ENCODE measurements at places on chromosomes 7 and 10.

DNA sequence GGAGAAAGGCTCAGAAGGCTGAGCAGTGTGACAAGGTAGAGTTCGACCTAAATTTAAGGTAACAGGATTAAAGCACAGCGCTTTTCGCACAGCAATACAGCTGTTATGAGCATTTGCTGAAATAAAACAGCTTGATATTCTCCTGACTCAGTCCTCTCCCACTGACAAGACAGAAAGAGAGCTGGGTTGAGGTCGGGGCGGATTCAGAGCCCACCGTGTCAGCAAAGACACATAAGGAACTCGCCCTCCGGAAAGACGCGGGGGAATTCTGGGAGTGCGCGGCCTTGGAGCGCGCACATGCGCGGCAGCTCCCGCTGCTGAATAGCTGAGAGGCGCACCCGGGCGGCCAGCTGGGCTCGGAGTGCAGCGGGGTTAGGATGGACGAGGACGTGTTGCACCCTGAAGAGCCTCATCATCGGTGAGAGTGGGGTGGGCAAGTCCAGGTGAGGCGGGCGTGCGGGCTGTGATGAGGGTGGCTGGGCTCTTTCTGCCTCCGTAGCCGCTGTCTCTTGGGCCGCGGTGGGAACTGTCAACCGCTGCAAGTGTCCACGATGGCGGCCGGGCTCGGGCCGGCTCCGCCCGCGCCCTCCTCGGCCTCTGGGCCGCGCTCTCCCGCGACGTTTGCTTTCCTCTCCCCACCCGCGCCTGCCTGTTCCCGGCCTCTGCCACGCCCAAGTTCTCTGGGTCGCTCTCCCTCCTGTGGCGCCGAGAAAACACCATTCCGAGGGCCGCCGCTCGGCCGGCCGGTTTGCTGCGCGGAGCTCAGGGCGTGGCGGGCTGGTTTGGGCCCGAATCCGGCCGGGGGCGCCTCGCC lies 120.6 kb downstream of the LYZL1 start:
- peak; percentile 70 for DNase-seq

- peak; percentile 77 for DNase-seq
These were observed 50.4 kb downstream of the CPEB3 start for GRCh38 chr10:92240289-92241157.

DNA sequence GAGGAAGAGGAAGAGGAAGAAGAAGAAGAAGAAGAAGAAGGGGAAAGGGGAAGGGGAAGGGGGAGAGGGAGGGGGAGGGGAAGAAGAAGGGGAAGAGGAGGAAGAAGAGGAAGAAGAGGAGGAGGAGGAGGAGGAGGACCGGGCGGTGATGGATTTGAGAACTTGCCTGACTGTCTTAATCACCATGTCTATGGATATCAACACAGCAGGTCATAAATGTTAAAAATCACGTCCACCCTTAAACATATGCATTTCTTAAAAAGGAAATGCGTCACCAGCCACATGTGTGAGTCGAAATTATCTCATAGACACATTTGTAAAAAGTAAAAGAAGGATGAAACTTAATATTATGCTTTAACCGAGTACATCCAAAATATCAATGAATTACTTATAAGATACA lies 42.1 kb upstream of the INSIG1 start:
- DNase-seq = no peak

DNA sequence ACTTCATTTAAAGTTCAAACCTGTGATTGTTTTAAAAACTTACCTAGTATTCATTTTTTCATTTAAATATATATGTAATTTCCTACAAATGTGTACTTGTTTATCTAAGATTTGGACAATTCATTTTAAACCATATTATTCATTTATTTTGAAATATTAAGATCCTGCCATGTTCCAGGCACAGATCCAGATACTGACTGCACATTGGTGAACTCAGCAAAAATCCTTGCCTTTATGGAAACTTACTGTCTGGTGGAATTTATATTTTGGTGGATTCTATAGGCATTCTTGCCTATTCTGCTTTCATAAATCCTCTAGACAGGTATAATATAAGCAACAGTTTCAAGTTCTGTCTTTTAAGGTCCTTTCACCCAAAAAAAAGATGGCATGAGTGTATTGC lies 48.3 kb upstream of the RPA3 start:
- DNase-seq = no peak

GRCh38 chr7:2559283-2559950 lies 638 bp downstream of the IQCE start:
- DNase-seq = no peak

DNA sequence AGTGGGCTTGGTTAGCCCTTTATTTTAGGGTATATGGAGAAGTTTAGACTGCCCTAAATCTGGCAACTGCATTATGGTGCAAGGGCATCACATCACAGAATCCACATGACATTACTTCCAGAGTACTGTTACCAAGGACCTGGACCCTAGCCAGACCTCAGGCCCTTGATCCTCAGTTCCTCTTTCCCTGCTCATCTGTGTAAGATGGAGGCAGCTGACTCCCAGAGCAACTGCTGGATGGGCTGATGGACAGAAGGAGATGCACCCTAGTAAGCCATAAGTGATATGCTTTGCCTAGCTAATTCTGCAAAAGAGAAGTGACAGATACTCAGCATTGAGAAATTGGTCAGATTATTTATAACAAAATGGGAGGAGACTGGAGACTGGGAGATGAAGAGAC lies 131.7 kb downstream of the DYNC1I1 start:
- DNase-seq = peak; percentile 14

DNA sequence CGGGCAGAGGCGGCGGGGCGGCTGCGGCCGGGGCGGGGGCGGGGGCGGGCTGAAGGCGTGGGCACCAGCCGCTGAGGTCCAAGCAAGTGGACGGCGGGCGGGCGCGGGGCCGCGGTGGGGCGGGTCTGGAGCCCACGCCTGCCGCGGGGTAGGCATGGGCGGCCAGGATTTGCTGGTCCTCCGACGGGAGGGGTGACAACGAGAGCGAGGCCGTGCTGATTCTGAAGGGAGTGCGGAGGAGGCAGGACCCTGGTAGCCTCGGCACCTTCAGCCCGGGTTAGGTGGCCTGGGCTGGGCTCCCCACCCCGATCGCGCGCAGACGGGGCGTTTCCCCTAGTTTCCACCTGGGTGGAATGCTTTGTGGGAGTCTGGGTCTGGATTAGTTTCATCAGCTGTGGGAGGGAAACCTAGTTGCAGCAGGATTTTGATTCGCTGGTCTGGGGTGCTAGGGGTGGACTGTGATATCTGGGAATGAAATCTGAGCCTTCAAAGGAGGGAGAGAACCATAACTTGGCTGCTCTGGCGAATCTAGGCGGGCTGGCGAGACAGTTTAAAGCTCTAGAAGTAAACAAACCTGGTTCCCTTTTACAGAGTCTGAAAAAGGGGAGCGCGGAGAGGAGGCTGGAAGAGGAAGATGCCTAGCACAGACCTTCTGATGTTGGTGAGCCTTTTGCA lies 609 bp downstream of the SGPL1 start:
- peak; percentile 54 for DNase-seq

- no peak for DNase-seq
These were observed 265.6 kb upstream of the NPVF start for GRCh38 chr7:25493805-25494366.

DNA sequence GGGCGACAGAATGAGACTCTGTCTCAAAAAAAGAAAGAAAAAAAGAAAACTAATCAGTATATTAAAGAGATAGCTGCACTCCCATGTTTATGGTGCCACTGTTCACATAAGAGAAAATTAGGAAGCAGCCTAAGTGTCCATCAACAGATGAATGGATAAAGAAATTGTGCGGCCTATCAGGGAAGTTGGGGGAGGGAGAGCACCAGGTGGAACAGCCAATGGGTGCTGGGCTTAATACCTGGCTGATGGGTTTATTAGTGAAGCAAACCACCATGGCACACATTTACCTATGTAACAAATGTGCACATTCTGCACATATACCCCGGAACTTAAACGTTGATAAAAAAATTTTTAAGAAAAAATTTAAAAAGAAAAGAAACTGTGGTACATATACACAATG lies 9.0 kb upstream of the PRRT4 start:
- no peak for DNase-seq

Measured in gastrocnemius medialis (tissue), 4 donors.